ENCODE measurements at places on chromosomes 5 and 9.

DNA sequence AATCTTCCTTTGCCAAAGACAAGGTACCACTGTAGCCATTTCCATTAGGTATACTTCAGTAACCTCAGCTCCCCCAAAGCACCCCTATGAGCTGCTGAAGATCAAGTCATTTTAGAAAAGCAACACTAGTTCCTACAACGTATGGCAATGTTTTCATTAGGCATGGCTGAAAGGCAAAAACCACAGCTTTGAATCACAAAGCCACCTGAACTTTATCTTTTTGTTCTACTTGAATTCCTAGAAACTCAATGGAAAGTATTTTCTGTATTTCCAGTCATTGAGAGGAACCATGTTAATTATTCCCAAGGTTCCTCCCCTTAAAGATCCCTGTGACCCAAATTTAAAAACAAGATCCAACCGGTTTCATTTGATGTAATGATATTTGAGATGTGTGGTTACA lies 152.1 kb downstream of the EFNA5 start:
- no peak for DNase-seq

GRCh38 chr9:86555661-86556060 lies 201.5 kb upstream of the TUT7 start:
- no peak for DNase-seq

GRCh38 chr5:136734628-136735027 lies 369.3 kb upstream of the TRPC7 start:
- DNase-seq: no peak

DNA sequence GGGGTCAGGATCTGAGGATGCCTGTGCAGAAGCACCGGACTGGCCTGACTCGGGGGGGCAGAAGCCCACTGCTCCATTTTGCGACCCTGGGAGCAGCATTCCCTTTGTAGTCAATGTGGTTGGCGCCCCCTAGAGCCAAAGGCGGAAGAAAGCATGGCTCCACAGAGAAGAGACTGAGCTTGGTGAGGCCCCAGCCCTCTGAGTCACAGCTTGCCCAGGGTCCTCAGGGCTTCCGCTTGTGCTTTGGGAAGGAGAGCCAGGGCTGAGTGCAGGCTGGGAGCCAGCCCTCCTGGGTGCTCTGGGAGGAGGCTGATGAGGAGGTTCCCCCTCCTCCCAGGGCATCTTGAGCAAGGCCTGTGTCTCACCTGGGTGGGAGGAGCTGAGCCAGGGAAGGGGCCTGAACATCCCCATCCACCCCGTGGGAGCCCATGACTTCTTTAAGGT lies 5.5 kb upstream of the AQP3 start:
- no peak for DNase-seq

- no peak for DNase-seq
Observed at GRCh38 chr9:30039712-30040111, 2344.7 kb upstream of the ACO1 start.

- no peak for DNase-seq
Observed at GRCh38 chr5:142078706-142079105, 29.9 kb upstream of the NDFIP1 start.

GRCh38 chr5:77851176-77852067 lies 75.3 kb upstream of the TBCA start:
- no peak for DNase-seq

GRCh38 chr5:88298425-88298824 lies 29.8 kb upstream of the TMEM161B start:
- DNase-seq: no peak

GRCh38 chr9:136419092-136419420 lies 8.6 kb downstream of the PMPCA start:
- DNase-seq: no peak

DNA sequence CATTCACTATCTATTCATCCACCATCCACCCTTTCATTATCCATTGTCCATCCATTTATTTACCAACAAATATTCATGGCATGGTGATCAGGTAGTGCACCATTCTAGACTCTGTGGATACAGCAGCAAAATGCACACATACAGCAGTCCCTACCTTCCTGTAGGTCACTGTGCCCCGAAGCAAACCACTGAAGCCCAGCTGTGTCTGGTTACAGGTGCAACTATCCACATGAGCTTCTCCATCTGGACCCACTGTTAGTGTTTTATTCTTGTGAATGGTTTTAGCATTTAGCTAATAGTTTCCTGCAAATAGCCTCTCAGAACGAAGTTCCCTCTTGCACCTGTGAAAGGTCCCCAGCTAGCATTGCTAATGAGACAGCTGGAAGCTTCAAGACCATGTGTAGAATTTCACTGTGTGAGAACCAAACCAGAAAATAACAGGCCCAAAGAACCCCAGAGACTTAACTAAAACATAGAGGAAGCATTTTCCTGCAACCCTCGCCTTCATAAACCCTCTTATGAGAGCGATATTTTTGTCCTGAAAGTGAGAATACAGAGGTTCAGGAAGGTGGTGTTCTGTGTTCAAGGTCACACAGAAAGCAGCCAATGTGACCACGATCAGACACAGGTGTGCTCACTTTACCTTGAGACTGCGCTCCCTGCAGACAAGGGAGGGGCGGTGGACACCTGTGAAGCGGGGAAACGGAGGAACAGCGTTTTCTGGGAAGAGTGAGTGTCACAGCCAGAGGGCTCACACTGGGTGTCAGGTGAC lies 18.5 kb downstream of the PAEP start:
- DNase-seq: no peak

DNA sequence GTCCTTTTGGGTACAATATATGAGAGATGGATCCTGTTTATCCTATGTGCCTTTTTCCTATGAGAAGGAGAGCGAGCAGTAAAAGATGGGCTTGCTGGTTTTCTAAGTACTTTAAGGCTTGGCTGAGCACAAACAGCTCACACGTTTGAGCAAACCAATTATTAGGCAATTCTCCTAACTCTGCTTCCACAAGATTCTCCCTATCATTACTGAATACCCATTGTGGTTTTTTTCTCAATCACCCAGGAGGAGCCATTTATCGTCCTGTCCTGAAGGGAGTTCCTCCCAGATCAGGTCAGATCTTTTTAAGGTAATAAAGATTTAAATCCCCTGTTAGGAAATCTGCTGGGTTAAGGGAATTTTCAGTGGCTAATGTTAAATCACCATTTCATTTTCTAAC lies 19.4 kb upstream of the C1QTNF3 start:
- DNase-seq: no peak

GRCh38 chr9:136619742-136620440 lies 42.8 kb upstream of the EGFL7 start:
- DNase-seq: no peak

- DNase-seq: no peak
Observed at GRCh38 chr9:124272118-124272517, 14.4 kb downstream of the NEK6 start.

GRCh38 chr9:4686112-4686511 lies 6.7 kb downstream of the CDC37L1 start:
- no peak for DNase-seq

- no peak for DNase-seq
Observed at GRCh38 chr9:96476013-96476412, 26.0 kb downstream of the HABP4 start.

DNA sequence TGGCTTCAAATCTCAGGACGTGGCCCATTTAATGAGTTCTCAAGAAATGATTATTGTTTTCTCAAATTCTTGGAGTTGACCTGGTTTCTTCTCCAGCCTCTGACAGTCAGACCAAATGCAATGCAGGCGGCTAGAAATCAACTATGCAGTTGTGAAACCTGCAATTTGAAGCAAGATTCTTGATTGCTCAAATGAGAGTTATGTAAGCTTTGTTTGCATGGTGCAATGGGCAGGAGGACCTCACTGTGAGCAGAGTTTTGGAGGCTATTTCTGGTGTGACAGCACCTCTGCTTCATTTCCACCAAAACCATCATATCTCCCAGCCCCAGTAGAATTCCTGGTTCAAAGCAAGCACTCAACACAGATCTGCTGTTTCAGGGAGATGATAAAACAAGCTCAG lies 500.0 kb upstream of the KLF4 start:
- DNase-seq: no peak

- no peak for DNase-seq
Observed at GRCh38 chr9:115291841-115292240, 173.9 kb upstream of the TNC start.

- no peak for DNase-seq
Observed at GRCh38 chr5:143585970-143586369, 182.5 kb upstream of the NR3C1 start.

DNA sequence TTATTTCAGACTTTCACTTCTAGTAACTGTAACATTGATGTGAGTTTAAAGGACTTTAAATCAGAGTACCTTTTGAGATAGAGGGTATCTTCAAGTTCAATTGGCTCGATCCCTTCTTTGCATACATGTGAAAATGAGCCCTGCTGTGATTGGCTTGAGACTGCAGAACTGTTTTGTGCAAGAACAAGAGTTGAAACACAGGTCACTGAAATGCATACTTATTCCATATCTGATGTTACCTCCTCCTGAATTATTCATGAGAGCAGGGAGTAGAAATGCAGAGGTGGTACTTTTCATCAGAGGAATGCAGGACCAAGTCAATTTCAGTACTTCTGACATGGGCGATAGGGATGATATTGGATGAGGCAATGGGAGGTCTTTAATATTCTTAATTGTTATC lies 459.5 kb downstream of the TLR4 start:
- no peak for DNase-seq

DNA sequence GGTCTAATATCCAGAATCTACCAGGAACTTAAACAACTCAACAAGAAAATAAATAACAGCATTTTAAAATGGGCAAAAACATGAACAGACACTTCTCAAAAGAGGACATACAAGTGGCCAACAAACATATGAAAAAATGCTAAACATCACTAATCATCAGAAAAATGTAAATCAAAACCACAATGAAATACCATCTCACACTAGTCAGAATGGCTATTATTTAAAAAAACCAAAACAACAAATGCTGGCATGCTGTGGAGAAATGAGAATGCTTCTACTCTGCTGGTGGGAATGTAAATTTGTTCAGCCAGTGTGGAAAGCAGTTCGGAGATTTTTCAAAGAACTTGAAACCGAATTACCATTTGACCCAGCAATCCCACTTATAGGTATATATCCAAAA lies 63.1 kb downstream of the ADAMTS6 start:
- no peak for DNase-seq

DNA sequence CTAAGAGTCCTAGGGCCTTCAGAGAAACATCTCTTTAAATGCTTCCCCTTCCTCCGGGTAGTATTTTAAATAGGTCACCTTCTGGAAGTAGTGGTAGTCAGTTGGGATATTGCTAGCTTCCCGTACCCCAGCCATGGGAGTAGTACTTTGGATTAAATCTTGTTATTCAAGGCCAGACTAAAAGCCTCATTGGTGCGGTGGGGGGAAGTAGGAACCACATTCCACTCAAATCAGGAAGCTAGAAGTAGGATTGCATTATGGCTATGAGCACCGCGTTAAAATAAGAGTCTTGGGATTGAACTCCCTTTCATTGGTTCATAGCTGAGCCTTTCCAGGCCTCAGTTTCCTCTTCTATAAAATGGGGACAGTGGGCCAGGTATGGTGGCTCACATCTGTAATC lies 6.7 kb downstream of the KCNIP1 start:
- no peak for DNase-seq

DNA sequence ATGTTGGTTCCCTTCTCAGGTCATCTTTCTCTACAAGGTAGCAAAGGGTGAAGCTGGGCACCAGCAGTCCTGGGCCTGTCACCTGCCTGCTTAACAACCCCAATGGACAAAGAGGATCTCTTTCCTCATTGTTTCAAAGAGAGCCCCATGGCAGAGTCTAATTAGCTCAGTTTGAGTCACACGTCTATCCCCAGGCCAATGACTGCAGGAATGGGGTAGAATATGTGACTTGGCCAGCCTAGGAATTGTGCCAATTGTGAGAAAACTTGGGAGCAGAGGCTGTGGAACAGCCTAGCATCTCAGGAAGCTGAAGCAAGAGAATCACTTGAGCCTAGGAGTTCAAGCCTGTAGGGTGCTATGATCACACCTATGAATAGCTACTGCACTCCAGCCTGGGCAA lies 3.6 kb upstream of the RAPGEF1 start:
- DNase-seq: no peak

GRCh38 chr9:21580636-21581378 lies 98.7 kb upstream of the IFNE start:
- DNase-seq: no peak

- no peak for DNase-seq
Observed at GRCh38 chr5:33688066-33688465, 203.7 kb downstream of the ADAMTS12 start.

DNA sequence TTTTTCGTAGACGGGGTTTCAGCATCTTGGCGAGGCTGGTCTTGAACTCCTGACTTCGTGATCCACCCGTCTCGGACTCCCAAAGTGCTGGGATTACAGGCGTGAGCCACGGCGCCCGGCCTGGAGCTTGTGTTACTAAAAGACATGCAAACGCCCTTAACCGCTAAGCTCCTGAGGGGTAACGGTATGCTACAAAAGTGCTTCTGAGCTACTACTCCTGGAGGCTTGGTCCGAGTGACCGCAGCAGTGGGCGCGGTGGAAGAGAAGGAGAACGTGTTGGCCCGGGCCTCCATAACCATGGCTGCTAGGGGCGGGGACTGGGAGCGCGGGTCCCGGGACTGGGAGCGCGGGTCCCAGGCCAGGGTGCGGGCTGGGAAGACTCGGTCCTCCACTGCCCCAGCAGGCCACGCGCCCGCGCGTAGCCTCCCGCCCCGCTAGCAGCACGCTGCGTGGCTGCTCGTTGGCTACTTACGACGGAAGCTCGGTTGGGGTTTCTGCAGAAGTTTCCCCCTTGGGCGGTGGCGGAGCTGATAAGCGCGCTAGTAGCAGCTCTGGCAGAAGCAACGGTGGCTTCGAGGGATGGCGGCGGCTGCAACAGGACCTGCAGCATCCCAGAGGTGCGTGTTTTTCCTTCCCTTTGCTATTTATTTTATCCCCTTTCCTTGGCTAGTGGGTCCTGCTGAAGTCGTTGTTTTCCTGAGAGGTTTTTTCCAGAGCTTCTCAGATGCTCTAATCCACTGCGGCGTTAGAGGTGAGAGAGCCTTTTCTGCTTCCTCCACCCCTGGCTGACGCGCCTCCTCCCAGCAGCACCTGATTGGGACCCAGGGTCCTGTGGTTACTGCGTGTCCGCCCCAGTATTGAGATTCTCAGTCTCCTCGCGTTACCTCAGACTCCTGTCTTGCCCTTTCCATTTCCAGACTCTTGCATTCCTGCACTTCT lies 69.2 kb upstream of the CCDC180 start:
- peak; percentile 35 for DNase-seq

DNA sequence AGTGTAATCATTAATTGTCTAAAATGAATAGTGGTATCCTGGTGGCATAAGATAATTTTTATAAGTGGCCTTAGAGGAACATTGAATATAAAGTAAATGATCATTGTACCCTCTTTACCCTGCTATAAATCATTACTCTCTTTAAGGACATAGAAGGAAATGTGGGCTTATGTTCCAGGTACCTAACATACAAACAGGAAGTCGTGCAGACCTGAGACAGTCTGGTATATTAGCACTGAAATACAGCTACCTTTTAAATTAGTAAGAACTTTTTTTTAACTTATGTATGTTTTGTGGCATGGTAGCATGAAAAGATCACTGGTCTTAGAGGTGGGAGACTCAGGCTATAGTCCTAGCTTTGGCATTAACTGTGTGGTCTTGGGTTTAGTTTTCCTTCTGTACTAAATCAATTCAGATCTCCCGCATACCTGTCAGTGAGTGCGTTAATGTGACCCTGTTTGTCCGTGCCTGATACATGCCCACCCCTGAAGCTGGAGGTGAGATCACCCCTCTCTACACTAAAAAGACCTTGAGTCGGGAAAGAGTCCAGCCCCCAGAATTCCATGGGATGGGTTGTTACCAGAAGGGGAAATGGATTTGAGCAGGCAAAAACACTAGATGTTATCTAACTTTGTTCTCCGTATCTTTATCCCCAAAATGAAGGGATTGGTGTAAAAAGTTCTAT lies 59.4 kb upstream of the ERBIN start:
- DNase-seq: no peak
